ENCODE measurements at places on chromosomes 16 and 17. TPM values are rescaled to one million over a fixed set of nuclear protein-coding genes. Genes with fewer than 3 reads are reported as not detected.

Gene TP53TG3B
- polyA plus RNA-seq = not detected

Gene ATP2A1
- 0.31 TPM for polyA plus RNA-seq

Gene GLP2R
- not detected for polyA plus RNA-seq

Gene NPW
- not detected for polyA plus RNA-seq

Gene AMDHD2
- polyA plus RNA-seq = 18.6 TPM

Gene HAGHL
- 12.0 TPM for polyA plus RNA-seq

Gene COPRS
- 23.8 TPM for polyA plus RNA-seq

Gene AXIN2
- polyA plus RNA-seq = 0.57 TPM

Gene DPEP3
- polyA plus RNA-seq = not detected

Gene MYH2
- not detected for polyA plus RNA-seq

All from immature natural killer cell (primary cell).